Germinal center (tissue), 1 donor: ENCODE measurements at places on chromosomes 2 and 18.

- DNase-seq, result no peak
These were observed 109.1 kb downstream of the RTP5 start for GRCh38 chr2:241978670-241979069.

DNA sequence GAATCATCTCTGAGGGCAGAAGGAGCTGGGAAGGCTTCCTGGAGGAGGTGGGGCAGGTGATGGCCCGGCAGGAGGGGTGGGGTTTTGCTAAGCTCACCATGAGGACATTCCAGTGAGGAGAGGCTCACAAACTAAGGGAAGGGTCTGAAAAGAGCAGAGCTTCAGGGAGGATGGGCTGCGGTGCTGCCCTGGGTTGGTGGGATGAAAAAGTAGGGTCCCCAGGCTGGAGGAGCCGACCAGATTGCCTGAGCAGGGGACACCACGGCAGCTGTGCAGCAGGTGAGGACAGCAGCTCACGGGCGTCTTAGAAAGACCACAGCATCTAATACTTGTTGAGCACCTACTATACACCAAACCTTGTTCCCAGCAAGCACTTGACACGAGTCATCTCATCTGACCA is 82.2 kb downstream of the DYSF start:
- no peak for DNase-seq

DNA sequence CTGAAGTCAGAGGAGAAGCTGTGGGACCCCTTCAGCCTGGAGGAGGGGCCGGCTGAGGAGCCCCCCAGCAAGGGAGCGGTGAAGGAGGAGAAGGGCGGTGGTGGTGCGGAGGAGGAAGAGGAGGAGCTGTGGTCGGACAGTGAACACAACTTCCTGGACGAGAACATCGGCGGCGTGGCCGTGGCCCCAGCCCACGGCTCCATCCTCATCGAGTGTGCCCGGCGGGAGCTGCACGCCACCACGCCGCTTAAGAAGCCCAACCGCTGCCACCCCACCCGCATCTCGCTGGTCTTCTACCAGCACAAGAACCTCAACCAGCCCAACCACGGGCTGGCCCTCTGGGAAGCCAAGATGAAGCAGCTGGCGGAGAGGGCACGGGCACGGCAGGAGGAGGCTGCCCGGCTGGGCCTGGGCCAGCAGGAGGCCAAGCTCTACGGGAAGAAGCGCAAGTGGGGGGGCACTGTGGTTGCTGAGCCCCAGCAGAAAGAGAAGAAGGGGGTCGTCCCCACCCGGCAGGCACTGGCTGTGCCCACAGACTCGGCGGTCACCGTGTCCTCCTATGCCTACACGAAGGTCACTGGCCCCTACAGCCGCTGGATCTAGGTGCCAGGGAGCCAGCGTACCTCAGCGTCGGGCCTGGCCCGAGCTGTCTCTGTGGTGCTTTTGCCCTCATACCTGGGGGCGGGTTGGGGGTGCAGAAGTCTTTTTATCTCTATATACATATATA is 46.0 kb downstream of the BOLA3 start:
- no peak for DNase-seq

- no peak for DNase-seq
These were observed 504.0 kb downstream of the EPHA4 start for GRCh38 chr2:221068123-221068522.

DNA sequence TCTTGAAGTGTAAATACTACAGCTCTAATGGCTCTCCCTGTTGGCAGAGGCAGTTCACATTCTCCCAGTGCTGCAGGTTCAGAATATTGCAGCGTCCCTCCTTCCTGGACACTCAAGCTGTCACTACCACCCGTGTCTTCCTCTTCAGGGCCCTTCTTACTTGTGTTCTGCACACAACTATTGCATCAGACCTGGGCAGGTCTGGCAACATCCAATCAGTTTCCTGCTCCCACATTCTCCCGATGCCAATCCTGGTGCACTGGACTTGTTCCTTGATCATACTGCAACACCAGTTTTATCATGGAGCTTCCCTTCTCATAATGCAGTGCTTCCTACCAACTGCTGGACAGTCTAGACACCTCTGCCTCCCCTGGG is 161.5 kb downstream of the CAPN13 start:
- no peak for DNase-seq

GRCh38 chr2:213980883-213981282 is 430.0 kb upstream of the VWC2L start:
- DNase-seq, result no peak

GRCh38 chr2:142914507-142915313 is 37.2 kb downstream of the KYNU start:
- no peak for DNase-seq

DNA sequence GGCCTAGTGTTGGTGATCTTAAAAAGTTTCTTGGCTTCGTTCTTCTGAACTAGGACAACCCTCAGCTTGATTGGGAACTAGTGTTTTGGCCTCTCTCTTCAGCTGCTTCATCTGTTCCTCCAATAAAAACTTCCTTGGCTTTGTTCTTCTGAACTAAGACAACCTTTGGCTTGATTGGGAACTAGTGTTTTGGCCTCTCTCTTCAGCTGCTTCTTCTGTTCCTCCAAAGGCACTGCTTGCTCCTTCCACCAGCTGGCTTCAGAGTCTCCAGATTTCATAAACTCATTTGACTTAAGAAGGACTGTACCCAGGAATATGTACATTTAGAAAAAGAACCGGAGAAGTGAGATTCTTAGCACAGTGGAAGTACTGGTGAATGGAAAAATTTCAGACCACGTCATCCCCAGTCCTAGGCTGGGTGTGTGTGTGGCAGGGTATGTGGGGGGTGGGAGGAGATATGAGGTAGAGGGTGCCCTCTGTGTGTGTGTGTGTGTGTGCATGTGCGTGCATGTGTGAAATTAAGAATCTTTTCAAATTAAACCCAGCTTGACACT is 20.4 kb downstream of the IL1R2 start:
- no peak for DNase-seq

- no peak for DNase-seq
These were observed 421 bp upstream of the VAMP5 start for GRCh38 chr2:85583667-85584353.

DNA sequence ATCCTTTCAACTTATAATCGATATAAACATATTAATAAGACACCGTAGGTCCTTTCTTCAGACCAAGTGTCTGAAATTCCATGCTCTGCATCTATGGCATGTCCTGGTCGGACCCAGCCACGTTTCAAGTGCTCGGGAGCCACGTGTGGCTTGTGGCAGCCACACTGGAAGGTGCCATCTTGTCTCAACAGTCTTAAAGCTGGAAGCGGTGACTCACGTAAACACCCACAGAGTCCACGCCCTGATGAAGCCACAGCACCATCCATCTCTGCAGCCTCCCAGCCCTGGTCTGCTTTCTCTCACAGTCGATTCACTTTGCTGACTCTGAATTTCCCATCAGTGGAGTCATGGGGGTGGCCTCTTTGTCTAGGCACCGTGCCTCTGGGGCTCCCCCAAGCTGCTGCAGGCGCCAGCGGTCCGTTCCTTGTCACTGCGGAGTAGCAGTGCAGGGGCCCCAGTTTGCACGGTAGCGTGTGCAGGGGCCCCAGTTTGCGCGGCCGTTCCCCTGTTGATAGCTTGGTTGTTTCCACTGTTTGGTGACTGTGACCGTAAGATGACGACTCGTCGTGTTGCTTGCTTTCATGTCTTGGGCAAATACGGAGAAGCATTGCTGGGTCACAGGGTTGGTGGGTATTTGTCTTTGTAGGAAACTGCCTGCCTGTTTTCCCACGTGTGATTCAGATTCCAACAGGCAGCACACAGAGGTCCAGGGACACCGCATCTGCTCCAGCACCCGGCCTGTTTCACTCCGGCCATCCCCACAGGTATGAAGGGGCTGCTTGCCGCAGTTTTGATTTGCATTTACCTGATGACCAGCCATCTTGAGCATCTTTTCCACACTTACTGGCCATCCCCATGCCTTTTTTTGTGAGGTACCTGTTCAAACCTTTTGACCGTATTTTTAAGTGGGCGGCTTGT is 240.3 kb downstream of the HDAC4 start:
- no peak for DNase-seq

- DNase-seq, result no peak
These were observed 832 bp upstream of the COPS7B start for GRCh38 chr2:231785413-231785812.

- no peak for DNase-seq
These were observed 218.1 kb upstream of the TNP1 start for GRCh38 chr2:217077831-217078407.

- peak; percentile 64 for DNase-seq
These were observed 821 bp downstream of the TYMS start for GRCh38 chr18:658001-658946.

DNA sequence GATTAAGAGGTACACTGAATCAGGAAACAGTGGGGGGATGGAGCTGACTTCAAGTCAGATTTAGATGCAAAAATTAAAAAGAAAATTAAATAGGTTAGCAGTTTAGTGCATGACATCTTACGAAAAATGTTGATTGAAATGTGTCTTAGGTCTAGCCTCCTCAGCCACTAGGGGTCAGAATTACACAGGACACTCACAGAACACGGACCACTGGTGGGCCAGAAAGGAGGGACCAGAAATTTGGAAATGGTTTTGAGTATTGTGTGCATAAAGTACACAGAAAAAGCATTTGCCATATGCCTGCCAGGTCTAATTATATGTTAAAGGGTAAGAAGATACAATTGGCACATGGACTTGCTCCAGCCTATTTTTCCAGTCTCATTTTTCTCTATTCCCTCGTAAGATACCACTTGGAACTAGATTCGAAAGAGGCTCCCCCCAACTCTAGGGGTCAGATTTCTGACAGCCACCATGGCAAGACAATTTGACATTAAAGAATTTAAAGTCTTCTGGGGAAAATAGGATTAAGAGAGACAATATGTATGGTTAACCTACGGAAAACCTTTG is 550.2 kb upstream of the SETBP1 start:
- DNase-seq, result peak; percentile 31

DNA sequence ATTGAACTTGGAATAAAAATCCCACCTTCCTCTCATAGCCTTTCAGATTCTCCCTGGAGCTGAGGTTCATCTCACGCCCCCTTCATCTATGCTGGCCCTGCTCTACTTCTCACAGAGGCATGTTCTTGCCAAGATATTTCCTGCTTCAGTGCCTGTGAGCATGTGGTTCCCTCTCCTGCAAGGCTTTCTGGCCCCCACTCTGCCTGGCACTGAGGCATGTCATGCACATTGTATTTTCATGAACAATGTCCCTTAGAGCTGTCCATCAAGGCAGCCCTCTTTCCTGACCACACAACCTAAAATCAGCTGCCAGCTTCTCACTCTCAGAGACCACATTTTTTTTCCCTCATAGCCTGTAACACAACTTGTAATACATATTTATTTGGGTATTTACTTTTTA is 18.0 kb upstream of the HK2 start:
- DNase-seq, result no peak

- DNase-seq, result no peak
These were observed 35.6 kb downstream of the PPP3R1 start for GRCh38 chr2:68216454-68217310.

GRCh38 chr18:79870301-79871025 is 72.7 kb downstream of the KCNG2 start:
- no peak for DNase-seq

DNA sequence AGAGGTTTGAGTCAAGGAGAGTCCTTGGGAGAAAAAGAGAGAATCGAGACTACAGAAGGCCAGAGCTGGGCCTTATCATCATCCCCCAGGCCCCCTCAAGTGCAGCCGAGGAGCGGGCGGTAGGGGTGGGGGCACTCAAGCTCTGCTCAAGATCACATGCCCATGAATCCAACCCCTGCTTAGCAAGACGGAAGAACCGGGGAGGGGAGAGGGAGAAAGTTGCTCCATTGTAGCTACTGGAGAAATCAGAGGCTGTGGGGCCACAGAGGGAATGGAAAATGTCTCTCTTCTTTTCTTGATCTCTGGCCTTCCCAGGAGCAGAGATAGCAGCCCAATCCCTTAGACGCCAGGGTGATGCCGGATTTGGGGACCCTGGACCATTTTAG is 14.6 kb downstream of the SLC4A3 start:
- no peak for DNase-seq

- DNase-seq, result no peak
These were observed 37.3 kb downstream of the CFAP36 start for GRCh38 chr2:55556809-55557208.
